ENCODE measurements at places on chromosomes 2 and 18. TPM values are rescaled to one million over a fixed set of nuclear protein-coding genes. Genes with fewer than 3 reads are reported as not detected.

DNA sequence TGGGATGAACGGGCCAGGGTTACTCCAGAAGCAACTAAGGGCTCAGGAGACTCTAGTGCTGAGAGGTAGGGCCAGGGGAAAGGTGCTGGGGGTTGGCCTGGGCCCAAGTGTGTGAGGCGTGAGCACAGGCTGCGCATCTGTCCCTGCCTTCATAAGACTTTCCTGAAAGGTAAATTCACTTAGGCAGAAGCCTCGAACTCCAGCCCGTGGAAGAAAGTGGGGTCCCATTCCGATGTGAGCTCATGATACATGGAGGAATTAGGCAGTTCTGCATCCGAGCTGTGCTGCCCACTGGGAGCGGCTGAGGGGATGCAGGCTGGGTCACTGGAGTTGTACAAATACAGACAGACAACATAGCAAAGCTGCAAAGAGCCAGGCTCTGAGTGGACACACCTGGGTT lies 16.2 kb downstream of the PARD6G start:
- no peak for DNase-seq

The MALL gene
- 83.0 TPM for total RNA-seq

DNA sequence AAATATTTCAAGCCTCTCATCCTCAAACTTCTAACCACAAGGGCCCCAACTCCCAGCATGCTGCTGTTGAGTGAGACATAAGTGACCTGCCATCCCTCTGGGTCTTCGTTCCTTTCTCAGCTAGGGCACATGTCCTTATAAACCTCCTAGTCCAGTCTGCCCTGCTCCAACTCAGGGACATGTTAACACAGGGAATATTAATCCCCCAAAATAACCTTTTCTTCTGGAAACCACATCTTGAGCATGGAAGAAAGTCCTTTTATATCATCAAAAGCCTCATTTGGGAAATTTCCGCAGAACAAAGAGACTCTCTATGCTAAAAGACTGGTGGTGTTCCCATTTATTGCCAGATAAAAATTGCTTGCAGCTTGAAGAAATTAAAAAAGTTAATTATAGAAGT lies 14.4 kb downstream of the TNP1 start:
- DNase-seq: no peak

The TMEM198 gene
- 5.6 TPM for total RNA-seq

DNA sequence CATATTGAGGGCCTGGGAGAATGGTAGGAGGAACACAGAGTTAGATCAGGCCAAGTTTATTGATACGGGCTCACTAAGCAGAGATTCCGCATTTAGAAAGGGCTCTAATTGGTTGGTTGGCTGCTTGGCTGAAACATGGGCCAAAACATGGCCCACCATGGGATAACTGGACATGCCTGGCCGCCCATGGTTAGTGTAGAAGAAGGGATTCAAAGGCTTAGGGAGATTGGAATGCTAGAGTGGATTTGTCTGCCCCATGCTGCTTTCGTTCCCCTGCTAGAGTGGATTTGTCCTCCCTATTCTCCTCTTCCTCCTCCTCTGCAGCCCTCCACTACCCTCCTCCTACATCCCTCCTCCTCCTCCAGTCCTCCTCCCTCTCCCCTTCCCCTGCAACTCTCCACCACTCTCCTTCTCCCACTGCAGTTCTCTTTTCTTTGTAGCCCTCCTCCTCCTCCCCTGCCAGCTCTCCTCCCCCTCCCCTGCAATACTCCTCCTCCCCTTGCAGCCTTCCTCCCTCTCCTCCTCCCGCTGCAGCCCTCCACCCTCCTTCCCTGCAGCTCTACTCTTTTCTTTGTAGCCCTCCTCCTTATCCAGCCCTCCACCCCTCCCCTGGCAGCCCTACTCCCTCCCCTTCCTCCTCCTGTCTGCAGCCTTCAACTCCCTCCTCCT lies 17.2 kb downstream of the BOK start:
- DNase-seq: no peak

The DSEL gene
- total RNA-seq: 0.47 TPM

GRCh38 chr2:18290386-18290785 lies 270.1 kb downstream of the RDH14 start:
- no peak for DNase-seq

The PID1 gene
- total RNA-seq: not detected

The ZC3H6 gene
- 0.50 TPM for total RNA-seq

DNA sequence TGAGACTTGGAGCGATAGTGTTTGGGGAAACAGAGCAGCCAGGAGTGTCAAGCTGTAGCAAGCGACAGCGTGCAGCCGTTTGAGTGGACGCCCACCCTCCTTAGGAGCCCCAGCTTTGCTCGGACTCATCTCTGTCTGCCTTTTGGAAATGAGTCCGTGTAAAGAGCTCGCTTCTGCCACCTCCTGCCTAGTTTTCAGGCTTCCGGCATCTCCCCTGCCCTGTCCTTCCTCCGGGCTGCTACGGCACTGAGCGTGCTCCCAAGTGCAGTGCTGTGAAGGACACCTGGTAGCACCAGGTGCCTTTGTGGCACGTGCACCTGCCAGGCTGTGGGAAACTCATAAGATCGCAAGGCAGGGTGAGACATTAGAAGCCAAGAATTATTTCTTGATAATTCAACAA lies 117.1 kb downstream of the RNF144A start:
- DNase-seq: no peak

The NLRC4 gene
- not detected for total RNA-seq

DNA sequence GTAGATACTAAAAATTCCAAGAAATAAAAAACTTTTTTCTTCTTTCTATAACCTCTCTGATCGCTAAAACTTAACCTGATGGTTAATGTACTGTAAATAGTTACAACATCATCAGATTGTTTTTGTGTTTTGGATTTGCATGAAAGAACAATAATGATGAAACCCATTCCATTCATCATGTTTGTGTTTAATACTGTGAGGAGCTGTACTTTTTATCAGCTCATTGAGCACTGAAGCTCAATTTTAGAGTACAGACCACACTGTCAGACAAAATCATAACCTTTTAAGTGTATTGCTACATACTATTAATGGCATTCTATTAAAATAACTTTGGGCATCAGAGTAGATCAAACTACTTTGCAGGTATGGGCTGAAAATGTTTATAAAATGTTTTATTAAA lies 14.8 kb upstream of the BBS5 start:
- DNase-seq: no peak

DNA sequence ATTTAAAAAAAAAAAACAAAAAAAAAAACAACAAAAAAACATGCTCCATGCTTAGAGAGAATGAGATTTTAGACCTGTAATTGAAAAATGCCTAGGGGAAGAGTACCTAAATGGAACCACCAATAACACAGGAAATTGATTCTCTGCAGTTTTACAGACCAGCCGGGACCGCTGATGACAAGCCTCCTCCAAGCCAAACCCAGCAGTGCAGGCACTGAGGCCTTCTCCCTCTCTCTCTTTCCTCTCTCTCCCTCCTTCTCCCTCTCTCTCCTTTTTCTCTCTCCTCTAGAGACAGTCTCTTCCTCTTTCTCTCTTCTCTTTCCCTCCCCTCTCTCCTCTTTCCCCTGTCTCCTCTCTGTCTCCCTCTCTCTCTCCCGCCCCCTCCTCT lies 228.8 kb upstream of the COPS8 start:
- DNase-seq: no peak

The NT5DC4 gene
- 1.4 TPM for total RNA-seq

- no peak for DNase-seq
Observed at GRCh38 chr18:11322716-11323115, 173.3 kb upstream of the PIEZO2 start.

DNA sequence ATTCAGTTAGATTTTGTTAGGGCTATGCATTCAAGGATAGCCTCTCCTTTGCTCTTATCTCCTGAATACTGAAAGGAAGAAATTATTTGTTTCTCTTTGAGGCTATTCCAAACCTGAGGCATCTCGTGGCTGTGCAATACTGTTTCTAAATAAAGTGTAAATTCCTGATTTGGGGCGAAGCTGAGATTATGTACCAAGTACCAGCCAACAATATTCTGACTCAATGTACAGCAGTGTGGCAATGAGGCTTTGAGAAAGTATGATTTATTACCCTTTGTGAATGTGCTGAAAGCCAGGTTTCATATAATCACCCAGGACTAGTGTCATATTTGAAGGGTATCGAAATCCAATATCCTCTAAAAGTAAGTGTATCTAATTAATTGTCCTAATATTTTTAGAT lies 113.5 kb downstream of the MEIS1 start:
- DNase-seq: no peak

GRCh38 chr2:113073325-113073834 lies 5.6 kb downstream of the IL1F10 start:
- no peak for DNase-seq

The CHAC2 gene
- total RNA-seq: 10.3 TPM

The ECEL1 gene
- not detected for total RNA-seq

The GRB14 gene
- 15.9 TPM for total RNA-seq

DNA sequence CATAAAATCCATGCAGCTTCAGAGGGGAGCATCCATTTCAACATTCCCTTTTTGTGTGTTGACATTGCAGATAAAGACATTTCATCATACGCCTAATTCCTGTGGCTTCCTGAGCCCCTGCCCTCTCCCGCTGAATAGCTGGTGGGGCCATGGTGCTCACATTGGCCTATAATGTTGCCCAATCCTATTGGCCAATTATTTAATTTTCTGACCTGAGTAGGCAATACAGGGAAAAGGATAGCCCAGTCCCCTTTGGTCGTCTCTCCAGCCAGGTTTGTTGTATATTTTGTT lies 163.8 kb upstream of the MYCN start:
- no peak for DNase-seq

The SDC1 gene
- total RNA-seq: 307 TPM

- DNase-seq: no peak
Observed at GRCh38 chr2:201806442-201807170, at the start of gene CDK15. Gene CDK15, plus strand, starts transcription at chr2:201806537. Its CDS starts 128 bp downstream, at chr2:201806665.

GRCh38 chr2:190948671-190949070 lies 65.3 kb downstream of the STAT1 start:
- peak; percentile 69 for DNase-seq

- DNase-seq: no peak
Observed at GRCh38 chr2:139556789-139557188, 776.6 kb upstream of the NXPH2 start.

- DNase-seq: no peak
Observed at GRCh38 chr18:79571211-79572092, 108.2 kb upstream of the CTDP1 start.

DNA sequence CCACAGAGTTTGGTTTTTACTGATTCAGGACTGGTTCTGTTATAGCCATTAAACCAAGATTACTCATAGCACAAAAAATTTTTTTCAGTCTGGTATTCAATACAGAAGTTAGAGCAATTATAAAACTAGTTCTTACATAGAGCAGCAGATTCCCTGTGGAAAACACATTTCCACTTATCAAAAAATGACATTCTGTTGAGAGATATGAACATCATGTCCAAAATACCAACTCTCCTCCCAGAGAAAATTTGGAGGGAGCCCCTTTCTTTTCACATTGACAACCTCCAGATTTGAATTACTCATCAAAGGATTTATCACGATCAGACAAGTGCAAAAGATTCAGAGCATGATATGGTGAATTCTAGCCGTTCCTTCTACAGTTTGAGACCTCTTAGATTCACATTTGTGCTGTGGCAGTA lies 126.8 kb upstream of the SERPINE2 start:
- DNase-seq: no peak

GRCh38 chr2:43715300-43716098 lies 39.3 kb upstream of the C1GALT1C1L start:
- no peak for DNase-seq

- no peak for DNase-seq
Observed at GRCh38 chr2:171389325-171389724, 44.5 kb downstream of the METTL8 start.

DNA sequence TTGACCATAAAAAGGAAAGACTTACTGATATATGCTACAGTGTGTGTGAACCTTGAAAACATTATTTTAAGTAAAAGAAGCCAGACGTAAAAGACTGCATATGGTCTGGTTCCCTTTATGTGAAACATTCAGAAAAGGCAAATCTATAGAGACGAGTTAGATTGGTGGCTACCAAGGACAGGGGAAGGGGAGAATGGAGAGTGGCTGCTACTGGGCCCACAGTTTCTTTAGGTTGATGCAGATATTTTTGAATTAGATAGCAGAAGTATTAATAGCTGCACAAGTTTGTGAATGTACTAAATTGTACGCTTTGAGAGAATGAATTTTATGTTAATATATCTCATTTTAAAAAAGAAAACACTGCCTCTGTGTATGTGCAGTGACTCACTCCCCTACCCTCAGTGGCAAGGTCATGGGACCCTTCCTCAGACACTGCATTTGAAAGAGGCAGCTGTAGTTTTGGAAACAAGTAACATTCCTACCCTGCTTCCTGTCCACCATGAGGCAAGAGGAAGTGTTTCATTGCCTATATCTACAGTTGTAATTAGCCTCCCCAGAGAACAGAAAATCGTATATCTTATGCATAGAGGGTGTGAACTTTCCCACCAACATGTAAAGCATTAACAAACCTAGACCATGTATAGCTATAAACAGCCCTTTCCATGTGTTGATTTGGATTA lies 29.8 kb upstream of the ARMC9 start:
- DNase-seq: no peak

- no peak for DNase-seq
Observed at GRCh38 chr2:65489269-65489668, 56.9 kb upstream of the SPRED2 start.

DNA sequence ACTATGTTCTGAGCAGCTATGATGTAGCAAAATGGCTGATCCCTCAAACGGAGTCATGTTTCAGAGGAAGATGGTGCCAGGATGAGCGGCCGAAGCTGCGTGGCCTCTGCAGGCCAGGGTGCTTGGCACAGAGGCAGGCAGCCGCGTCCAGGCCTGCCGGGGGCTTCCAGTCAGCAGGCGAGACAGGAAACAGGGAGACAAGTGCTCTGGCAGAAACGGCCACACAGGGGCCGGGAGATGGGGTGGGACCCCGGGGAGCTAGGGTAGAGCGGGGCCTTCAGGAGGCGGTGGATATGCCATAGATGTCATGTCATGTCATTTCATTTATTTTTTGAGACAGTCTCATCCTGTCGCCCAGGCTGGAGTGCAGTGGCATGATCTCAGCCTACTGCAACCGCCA lies 50.7 kb downstream of the EIPR1 start:
- DNase-seq: no peak

- peak; percentile 51 for DNase-seq
Observed at GRCh38 chr2:109609352-109610024, 4.3 kb downstream of the SEPTIN10 start.

The HOXD11 gene
- not detected for total RNA-seq

DNA sequence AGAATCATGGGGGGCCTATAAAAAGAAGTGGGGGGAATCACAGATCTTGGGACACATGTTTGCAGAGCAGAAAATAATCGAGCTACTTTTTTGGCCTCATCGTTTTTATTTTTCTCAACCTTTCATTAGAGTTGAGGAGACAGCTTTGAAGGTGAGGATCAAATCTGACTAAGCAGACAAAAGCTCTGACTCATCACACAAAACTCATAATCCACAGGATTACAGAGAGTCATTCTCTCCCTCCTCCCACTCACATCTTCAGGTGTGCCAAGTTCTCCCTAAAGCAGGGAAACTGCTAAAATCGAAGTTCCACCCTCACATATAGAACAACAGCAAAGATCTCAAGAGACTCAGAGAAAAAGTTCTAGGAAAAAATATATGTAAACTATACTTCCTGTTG lies 15.6 kb downstream of the BAZ2B start:
- peak; percentile 52 for DNase-seq

DNA sequence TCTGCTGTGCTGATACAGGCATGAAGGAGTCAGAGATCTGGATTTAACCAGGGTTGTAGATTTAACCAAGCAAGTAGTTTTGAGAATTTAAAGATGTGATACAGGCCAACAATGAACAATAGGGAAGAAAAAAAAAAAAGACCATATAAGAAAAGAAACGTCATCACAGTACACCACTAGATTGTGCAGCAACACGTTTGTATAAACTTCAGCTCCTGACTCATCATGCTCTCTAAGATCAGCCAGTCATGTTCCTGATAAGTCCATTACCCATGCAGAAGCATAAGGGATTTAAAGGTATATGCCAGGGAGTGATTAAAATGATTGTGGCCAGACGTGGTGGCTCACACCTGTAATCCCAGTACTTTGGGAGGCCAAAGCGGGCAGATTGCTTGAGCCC lies 22.3 kb upstream of the ERICH2 start:
- no peak for DNase-seq

All from HT-29 (cell line).